ENCODE measurements at places on chromosomes 11 and 22.

- DNase-seq: peak; percentile 33
These were observed 4.7 kb downstream of the LTBP3 start for GRCh38 chr11:65553301-65554001.

- DNase-seq: no peak
These were observed 243.5 kb downstream of the BUD13 start for GRCh38 chr11:116529271-116529670.

DNA sequence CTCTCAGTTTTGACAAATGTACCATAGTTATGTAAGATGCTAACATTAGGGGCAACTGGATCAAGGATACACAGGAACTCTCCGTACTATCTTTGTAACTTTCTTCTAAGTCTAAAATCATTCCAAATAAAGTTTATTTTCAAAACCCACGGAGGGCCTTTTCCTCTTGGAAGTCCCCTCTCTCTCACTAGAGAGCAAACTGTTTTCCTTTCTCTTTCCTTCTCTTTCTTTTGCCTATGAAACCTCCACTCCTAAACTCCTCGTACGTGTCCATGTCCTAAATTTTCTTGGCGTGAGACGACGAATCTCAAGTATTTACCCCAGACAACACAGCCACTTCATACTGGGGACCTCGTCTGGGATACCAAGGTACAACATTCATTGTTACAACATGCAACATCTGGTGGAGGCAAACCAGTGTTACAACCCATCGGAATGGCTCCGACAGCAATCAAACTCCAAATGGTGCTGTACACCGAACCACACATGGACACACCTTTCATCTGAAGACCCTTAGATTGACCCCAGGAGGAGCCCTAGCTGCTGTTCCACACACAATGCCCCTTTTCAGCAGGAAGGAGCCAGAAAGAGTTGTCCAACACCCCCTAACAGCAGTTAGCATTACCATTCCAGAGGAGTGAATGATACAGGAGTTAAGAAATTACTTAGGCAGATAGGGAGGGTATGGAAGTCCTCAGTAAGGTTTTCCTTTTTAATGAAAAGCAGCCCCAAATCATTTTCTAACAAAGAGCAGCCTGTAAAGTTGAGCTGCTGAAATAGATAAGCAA lies 108.1 kb downstream of the SGSM3 start:
- DNase-seq: no peak

- DNase-seq: no peak
These were observed 5.2 kb upstream of the RASSF10 start for GRCh38 chr11:13003736-13004493.

DNA sequence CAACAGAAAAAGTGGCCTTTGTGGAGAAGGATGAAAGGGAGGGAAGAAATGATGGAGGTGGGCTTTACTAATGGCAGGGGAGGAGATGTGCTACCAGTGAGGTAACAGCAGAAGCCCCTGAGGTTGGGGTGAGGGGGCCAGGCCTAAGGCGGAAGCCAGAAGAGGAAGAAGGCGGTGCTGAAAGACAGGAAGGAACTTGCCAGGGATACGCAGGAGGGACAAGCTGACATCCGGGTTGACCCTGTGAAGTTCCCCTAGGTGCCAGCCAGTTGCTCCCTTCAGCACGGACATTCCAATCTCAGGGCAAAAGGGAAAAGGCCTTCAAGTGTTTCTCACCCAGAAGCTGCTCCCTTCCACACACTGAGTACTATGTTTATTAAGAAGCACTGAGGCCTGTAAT lies 2.3 kb upstream of the TIRAP start:
- no peak for DNase-seq

GRCh38 chr11:112583261-112583893 lies 322.7 kb upstream of the PLET1 start:
- no peak for DNase-seq
